ENCODE measurements at places on chromosomes 1 and 21. TPM values are rescaled to one million over a fixed set of nuclear protein-coding genes. Genes with fewer than 3 reads are reported as not detected.

The CELSR2 gene
- 19.2 TPM for total RNA-seq

GRCh38 chr1:165600793-165601192, 30.2 kb upstream of the MGST3 start:
- DNase-seq, result no peak

GRCh38 chr1:15940110-15941043, 35.5 kb downstream of the ZBTB17 start:
- DNase-seq, result peak; percentile 12

GRCh38 chr1:100806601-100807000, 87.1 kb downstream of the VCAM1 start:
- DNase-seq, result no peak

The KRTAP10-6 gene
- total RNA-seq, result not detected

DNA sequence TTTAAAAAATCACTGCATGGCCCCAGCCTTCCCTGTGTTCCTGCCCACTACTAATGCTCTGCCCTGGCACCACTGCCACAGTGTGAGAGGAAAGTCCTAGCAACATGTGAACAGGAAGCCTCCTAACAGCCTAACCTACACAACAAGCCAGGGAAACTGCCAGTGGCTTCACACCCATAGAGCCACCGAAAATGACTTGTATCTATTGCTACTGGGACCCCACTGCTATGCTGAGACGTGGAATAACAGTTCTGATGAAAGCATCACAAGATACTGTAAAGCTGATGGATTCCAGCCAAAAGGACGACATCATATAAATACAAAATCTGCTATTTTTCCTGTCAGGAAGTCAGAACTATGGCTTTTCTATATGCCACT, 74.9 kb downstream of the JAK1 start:
- no peak for DNase-seq
